ENCODE measurements at places on chromosomes 3 and 15.

GRCh38 chr3:56878074-56878473 lies 76.3 kb upstream of the ARHGEF3 start:
- no peak for DNase-seq

- DNase-seq, result no peak
Observed at GRCh38 chr15:83602021-83602420, 51.9 kb upstream of the ADAMTSL3 start.

DNA sequence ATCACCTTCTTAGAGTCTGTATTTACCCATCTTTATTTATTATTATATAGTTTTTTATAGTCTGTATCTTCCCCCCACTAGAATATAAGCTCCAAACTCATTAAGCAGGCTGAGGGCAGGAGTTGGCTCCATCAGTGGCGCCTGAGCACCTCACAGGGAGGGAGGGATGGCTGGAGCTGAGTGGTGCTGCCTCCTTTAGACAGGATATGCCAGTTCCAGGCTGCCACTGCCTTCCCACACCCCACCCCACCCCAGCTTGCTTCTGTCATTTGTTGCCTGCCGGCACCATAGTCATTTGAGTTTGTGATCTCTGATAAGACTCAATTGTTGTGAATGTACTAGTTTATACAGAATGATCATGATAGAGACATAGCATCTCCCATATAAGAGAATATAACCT lies 85.5 kb downstream of the KLHL25 start:
- no peak for DNase-seq

DNA sequence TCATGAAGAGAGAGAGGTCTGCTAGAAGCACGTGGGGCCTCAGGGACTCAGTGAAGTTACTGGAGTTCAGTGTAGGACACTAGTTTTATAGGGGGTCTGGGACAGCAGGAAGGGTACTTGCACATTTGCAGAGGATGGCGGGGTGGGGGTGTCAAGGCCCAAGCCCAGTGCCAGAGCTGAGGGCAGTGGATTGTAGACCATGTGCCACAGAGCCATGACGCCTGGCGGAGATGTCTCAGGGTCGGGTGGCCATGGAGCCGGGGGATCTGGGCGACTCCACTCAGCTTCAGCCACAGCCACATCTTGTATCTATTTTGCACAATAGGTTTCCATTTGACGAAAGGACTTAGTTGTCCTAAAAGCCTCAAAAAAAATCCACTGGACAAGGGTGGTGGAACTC lies 50.4 kb upstream of the RGMA start:
- no peak for DNase-seq

GRCh38 chr3:83457551-83457950 lies 1501.2 kb upstream of the CADM2 start:
- DNase-seq, result no peak

Measured in stimulated activated CD8-positive, alpha-beta memory T cell treated with anti-CD3 and anti-CD28 coated beads, Interleukin-7, amount 100 ng/mL, for 1 hour (primary cell).